Activated CD8-positive, alpha-beta memory T cell treated with anti-CD3 and anti-CD28 coated beads for 36 hours (primary cell): ENCODE measurements at places on chromosomes 16 and 17. TPM values are rescaled to one million over a fixed set of nuclear protein-coding genes. Genes with fewer than 3 reads are reported as not detected.

The IL32 gene
- total RNA-seq: 1,098 TPM

The KRT25 gene
- not detected for total RNA-seq

The CAVIN1 gene
- 0.51 TPM for total RNA-seq

The RAB40B gene
- 1.7 TPM for total RNA-seq

The AATK gene
- 0.15 TPM for total RNA-seq

The FGF11 gene
- total RNA-seq: 2.1 TPM

The MYH2 gene
- not detected for total RNA-seq

The PRSS33 gene
- total RNA-seq: 0.13 TPM

The TMED6 gene
- 0.73 TPM for total RNA-seq

The B4GALNT2 gene
- total RNA-seq: not detected

The CREBBP gene
- 31.6 TPM for total RNA-seq
